ENCODE measurements at places on chromosomes 5 and 9.

DNA sequence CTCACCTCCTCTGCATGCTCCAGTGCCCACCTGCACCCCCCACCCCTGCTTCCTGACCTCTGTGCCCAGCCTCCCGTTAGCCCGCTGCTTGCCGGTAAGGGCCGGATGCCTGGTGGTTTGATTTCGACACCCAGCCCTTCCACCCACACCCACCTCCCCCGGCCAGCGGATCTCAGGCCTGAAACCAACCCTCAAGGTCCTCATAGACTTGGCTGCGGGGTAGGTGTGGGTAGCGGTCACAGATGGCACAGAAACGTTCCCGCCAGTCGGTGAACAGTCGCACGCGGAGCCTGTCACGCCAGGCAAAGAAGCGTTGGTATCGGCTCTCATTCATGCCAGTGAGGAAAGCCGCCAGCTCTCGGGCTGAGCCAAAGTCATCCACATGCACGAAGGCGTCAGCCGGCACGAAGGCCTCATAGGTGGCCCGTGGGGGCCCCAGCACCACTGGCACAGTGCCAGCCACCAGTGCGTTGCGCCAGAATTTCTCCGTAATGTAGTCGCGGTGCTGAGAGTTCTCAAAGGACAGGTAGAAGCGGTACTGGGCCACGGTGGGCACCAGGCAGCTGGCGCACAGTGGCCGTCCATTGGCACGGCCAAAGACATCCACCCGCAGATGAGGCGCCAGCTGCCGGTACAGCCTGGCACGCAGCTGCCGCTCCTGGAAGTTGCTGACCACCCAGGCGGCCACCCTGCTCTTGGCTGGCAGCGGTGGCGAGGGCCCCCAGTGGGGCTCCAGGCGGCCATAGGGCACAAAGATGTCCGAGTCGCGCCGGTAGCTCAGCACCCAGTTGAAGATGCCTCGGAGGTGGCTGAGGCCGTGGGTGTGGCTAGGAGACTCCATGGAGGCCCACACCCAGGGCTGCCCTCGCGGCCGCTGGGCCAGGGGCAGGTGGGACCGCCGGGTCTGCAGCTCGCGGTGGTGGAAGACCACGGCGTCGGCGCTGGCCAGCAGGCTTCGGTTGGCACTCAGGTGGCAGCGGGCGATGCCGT is 1.1 kb downstream of the FUT7 start:
- DNase-seq = no peak

DNA sequence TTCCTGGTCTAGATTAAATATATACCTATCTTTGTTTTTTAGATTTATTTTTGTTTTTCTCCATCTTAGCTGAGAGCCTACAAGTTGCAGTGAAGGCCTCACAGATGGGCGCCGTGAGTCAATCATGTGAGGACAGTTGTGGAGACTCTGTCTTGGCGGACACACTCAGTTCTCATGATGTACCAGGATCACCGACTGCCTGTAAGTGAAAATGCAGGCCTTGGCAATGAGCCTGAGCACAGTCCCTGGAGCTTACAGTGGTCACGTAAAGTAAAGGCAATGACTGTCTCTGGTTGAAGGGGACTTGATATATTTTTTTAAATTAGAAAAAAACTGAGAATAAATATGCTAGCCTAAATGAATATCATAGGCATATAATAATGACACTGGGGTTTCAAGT is 271.9 kb downstream of the ARHGEF28 start:
- no peak for DNase-seq

- DNase-seq = peak; percentile 77
These were observed 70.0 kb downstream of the RXRA start for GRCh38 chr9:134396258-134396742.

GRCh38 chr5:153756540-153756939 is 266.1 kb downstream of the GRIA1 start:
- no peak for DNase-seq

- peak; percentile 48 for DNase-seq
These were observed 2.0 kb upstream of the ZNF622 start for GRCh38 chr5:16467363-16468219.

DNA sequence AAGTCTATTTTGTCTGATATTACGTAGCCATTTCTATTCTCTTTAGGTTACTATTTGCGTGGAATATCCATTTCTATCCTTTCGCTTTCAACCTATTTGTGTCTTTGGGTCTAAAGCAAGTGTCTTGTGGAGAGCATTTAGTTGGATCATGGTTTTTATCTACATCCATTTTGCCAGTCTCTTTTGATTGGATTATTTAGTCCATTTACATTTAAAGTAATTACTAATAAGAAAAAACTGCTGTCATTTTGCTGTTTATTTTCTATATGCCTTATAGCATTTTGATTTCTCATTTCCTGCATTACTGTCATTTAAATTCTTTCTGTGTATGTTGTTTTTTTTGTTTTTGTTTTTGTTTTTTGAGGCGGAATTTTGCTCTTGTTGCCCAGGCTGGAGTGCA is 26.0 kb upstream of the UBQLN1 start:
- no peak for DNase-seq

- peak; percentile 57 for DNase-seq
These were observed 1.8 kb downstream of the POU4F3 start for GRCh38 chr5:146340260-146341081.

DNA sequence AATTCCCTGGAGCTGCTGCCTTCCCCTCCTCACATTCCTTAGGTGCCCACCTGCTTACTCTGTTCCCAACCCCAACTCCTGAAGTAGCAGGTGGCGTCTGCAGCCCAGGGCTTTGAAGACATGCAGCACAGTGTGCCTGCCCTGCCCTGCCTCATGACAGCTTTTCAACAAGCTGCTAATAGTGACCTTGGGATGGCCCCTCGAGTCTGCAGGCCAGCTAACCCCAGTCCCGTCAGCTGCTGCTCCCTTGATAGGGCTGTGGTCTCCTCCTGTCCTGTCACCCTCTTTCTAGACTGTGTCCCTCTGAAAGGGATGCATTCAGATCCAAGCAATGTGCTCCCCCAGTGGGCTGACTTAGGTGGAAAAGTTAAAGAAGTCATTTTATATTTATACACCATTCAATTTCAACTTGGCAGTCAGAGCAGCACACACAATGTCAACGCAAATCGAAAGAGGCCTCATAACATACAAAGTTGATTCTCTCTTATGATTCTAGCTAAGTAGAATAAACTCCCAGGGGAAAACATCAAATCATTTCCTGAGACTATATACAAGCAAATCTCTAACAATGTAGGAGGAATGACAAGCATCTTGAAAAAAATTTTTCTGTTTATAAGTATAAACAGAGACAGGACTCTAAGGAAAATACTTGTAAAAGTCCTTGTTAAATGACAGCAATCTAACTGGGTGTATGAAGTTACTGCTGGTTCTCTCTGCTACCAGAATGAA is 37.9 kb downstream of the ADRB2 start:
- DNase-seq = no peak

Measured in GM10248 (cell line).